ENCODE measurements at places on chromosomes 5 and 9.

- DNase-seq: no peak
Measured at GRCh38 chr5:33474004-33474403, 33.2 kb downstream of the TARS1 start.

DNA sequence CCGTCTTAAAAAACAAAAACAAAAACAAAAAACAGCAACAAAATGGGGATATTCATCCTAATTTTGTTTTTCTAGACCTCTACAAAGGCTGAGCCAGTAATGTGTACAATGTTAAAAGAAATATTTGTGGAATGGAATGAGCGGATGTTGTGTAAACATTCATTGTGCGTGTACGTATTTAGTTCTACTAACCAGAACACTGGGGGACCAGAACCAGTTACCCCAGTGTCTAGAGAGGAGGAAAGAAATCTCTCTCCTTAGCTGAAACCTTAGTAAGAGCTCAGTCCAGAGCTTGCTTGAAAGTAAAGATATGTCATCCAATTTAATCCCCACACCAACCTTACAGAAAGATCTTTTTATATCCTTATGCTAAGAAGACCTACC lies 106.7 kb upstream of the CPEB4 start:
- DNase-seq: no peak

DNA sequence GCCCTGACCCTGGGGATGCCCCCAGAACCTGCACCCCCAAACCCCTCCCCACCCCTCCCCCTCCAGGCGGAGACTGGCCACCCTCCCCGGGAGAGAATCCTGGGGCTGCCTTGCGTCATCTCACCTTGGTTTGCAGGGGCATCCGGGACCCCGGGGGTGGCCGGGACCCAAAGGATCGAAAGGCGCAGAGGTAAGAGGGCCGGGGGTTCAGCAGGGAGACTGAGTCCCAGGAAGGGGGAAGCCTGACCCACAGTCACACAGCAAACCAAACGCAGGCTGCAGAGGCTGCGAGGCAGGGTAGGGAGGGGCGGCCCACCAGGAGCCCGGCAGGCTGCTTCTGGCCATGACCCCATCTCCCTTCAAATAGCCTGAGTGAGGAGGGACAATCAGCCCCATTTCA lies 33.8 kb upstream of the ORM1 start:
- no peak for DNase-seq

DNA sequence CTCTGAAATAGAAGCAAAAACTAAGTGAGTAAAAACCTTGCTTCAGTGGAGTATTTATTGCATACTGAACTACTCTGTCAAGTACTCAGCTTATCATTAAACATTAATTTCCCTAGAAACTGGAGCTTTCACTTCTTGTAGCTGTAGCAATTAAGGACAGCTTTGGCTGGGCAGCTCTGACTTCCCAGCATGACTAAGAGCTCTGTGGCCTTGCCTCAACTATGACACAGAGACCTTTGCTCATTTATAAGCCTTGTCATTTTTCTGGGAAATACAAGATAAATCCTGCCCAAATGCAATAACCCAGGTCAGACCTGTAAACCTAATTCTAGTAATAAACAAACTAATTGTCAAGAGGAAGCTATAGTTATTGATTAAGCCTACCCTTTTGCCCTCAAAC lies 65.4 kb upstream of the STK32A start:
- no peak for DNase-seq

DNA sequence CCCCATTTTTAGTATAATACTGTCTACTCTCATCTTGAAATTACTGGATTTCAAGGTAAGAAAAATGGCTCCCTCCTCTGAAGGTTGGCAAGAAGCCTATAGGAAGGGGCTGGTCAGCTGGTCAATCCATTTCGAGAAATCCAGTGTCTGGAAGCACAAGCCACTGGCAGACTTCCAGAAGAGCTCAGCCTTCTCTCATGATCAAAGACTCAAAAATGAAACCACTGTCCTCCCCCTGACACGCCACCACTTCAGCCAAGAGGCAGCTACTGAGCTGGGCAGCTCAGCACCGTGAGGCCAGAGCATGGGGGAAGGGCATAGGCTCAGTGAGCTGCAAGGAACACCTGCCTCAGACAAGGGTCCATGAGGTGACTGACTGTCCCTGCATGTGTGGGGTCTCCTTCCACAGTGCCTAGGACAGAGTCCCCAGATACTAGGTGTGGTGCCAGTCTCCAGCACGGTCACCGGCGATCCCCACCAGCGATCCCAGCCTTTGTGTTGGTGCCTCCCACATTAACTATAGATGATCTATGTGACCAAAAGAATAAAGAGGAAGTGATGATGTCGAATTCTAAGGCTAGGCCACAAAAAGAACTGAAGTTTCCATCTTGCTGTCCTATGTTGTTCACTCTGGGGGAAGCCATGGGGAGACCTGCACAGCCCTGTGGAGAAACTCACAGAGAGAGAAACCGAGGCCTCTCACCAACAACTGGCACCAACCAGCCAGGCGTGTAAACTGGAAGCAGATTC lies 100.1 kb upstream of the LRRTM2 start:
- no peak for DNase-seq
